SJCRH30 (cell line): ENCODE measurements at places on chromosomes 3 and 15. TPM values are rescaled to one million over a fixed set of nuclear protein-coding genes. Genes with fewer than 3 reads are reported as not detected.

GRCh38 chr3:168752339-168752738, 656.6 kb upstream of the GOLIM4 start:
- H3K4me1 ChIP-seq = no peaks in the 10 kb centered on the region
- no peak overlapping the region for H3K27ac ChIP-seq
- DNase-seq = no peak
- H3K27me3 ChIP-seq = no peaks in the 10 kb centered on the region
- no peak overlapping the region for H3K4me3 ChIP-seq

- no peak for DNase-seq
- H3K4me3 ChIP-seq = no peak overlapping the region
- no peak overlapping the region for H3K27ac ChIP-seq
Measured at GRCh38 chr3:64578797-64579196, 109.0 kb downstream of the ADAMTS9 start.

GRCh38 chr3:13125092-13126015, 52.1 kb upstream of the IQSEC1 start:
- no peak overlapping the region for H3K27ac ChIP-seq
- DNase-seq = no peak
- peaks cover 11% of the 10 kb centered on the region for H3K27me3 ChIP-seq
- H3K4me1 ChIP-seq = no peaks in the 10 kb centered on the region
- H3K36me3 ChIP-seq = no peaks in the 10 kb centered on the region

DNA sequence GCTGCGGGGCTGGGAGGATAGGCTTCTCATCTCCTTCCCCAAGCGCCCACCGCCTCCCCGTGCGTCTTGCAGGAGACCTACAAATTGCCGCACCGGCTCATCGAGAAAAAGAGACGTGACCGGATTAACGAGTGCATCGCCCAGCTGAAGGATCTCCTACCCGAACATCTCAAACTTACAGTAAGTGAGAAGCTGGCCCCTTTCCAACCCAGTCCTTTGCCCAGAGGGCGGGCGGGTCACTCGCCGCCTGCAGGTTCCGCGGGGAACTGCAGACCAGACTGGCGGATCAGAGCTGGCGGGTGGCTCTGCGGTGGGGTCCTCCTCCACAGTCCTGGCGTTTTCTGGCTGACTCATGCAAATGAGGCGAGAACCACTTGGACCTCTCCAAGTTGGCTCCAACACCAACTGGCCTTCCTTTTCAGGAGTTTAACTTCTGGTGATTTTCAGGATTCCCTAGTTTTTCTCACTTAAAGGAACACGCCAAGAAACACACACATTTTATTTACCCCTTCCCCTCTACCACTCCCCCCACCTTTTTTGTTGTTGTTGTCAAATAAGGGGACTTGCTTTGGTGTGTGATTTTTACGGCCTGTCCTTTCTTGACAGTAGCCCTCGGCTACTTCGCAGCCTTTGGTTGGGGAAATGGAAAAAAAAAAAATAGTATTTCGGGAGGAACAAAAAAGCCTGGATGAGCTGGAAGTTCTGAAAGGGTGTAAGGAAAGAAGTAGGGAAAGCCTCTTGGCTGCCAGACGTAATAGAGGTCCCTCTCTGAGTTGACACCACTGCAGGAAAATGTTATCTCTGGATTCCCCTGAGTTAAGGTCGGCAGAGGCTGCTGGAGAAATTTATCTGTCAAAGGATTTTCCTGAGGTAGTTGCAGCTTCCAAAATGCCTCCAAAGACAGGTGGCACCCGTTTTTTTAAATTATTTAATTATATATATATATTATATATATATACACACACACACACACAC, 1.3 kb downstream of the BHLHE40 start:
- peak; percentile 85 for DNase-seq
- H3K4me1 ChIP-seq = peaks cover 27% of the 10 kb centered on the region
- peak overlapping the region; percentile 67 for H3K4me3 ChIP-seq
- H3K27me3 ChIP-seq = no peaks in the 10 kb centered on the region
- peak overlapping the region; percentile 24; the same call in 1 of the 2 replicates for H3K27ac ChIP-seq

DNA sequence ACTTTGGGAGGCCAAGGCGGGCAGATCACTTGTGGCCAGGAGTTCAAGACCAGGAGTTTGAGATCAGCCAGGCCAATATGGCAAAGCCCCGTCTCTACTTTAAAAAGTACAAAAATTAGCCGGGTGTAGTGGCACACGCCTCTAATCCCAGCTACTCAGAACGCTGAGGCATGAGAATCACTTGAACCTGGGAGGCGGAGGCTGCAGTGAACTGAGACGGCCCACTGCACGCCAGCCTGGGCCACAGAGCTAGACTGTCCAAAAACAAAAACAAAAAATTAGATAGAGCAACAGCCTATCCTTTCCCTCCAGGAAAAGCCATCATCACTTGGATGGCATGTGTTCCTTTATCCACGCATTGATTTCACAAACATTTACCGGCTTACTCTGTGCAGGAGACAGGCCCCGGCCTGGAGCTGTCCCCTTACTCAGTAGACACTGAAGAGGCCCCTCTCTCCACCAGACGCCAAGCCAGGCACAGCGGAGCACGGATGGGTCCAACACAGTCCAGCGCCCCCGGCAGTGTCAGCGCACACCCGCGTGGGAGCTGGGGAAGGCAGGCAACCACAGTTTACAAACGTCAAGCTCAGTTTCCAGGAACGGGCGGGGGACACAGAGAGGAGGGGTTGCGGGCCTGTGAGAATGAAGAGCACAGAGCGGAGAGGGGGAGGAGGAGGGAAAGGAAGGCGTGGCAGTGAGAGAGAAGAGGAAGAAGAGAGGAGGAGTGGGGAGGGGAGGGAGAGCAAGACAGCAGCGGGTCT, 3.1 kb downstream of the GP5 start:
- no peak overlapping the region for H3K4me3 ChIP-seq
- H3K27ac ChIP-seq = no peak overlapping the region
- DNase-seq = no peak
- H3K27me3 ChIP-seq = no peaks in the 10 kb centered on the region
- H3K4me1 ChIP-seq = no peaks in the 10 kb centered on the region

DNA sequence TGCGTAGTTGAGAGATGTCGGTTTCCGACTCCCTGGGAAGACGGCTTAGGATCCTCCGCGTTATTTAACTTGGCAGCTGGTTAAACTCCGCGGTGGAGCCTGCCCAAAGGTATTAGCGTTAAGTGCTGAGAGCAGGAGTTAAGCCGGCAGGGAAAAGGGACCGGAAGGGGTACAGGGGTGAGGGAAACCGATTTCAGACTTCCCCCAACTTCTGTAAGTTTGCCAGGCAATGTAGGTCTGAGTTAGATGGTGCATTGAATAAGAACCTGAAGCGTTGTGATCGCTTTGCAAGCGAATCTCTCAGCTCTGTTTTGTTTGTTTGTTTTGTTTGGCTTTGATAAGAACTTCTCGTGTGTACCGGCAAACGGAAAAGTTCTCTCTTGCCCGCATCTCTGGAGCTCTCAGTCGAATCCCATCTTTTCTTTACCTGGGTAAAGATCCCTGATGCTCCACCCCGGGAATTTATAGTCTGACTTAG, 6.0 kb upstream of the FEZF2 start:
- H3K27me3 ChIP-seq = no peaks in the 10 kb centered on the region
- no peaks in the 10 kb centered on the region for H3K4me1 ChIP-seq
- H3K4me3 ChIP-seq = no peak overlapping the region

- peaks cover 11% of the 10 kb centered on the region for H3K4me1 ChIP-seq
- no peaks in the 10 kb centered on the region for H3K36me3 ChIP-seq
- no peak overlapping the region for H3K27ac ChIP-seq
- no peak for DNase-seq
Measured at GRCh38 chr15:31782016-31782783, 248.1 kb upstream of the CHRNA7 start.

GRCh38 chr3:33658039-33658438, 60.0 kb downstream of the CLASP2 start:
- peaks cover 17% of the 10 kb centered on the region for H3K4me1 ChIP-seq
- no peaks in the 10 kb centered on the region for H3K36me3 ChIP-seq
- H3K4me3 ChIP-seq = no peak overlapping the region
- no peak for DNase-seq
- H3K27me3 ChIP-seq = no peaks in the 10 kb centered on the region
- no peak overlapping the region for H3K27ac ChIP-seq

DNA sequence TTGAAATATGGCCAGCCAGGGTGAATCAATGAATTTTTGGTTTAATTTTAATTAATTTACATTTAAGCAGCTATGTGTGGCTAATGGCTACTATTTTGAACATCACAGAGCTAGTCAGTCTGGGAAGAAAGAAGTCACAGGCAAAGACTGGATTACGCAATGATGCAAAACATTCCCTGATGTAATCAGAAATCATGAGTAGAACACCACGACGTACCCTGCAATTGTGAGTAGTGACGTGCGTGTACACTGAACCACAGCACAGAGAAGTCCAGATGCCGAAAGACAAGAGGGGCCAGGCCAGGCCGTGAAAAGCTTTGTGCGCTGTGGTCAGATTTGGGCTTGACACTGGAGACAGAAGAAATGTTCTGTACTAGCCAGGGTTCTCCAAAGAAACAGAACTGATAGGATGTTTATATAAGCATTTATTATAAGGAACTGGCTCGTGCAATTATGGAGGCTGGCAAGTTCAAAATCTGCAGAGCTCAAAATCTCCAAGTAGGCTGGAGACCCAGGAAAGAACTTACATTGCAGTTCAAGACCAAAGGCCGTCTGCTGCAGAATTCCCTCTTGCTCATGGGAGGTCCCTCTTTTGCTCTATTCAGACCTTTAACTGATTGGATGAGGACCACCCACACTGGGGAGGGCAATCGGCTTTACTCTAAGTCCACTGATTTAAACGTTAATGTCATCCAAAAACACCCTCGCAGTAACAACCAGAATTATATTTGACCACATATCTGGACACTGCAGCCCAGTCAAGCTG, 44.6 kb downstream of the SH3BP5 start:
- H3K4me1 ChIP-seq = peaks cover 20% of the 10 kb centered on the region
- no peaks in the 10 kb centered on the region for H3K27me3 ChIP-seq
- no peak overlapping the region for H3K27ac ChIP-seq
- DNase-seq = peak; percentile 40
- H3K4me3 ChIP-seq = no peak overlapping the region

DNA sequence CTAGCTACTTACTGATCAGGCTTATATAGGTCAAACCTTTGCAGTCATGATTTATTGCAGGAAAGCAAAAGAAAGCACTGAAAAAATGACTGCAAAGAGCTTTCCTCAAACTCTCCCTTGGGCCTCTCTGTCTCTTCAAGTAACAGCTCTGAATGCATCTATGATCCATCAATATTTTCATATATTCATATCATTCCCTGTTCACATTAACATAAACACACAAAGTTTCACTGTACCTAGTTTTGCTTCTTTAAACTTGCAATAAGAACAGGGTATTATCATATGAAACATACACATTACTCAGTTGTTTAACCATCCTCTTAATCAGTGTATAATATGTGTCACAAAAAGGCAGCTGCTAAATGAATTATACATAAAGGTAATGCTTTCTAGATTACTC, 107.9 kb upstream of the ARL6 start:
- no peaks in the 10 kb centered on the region for H3K4me1 ChIP-seq
- no peak for DNase-seq
- H3K4me3 ChIP-seq = no peak overlapping the region
- no peaks in the 10 kb centered on the region for H3K36me3 ChIP-seq
- H3K27me3 ChIP-seq = no peaks in the 10 kb centered on the region

Gene PCSK6
- total RNA-seq = 0.13 and 0.36 TPM in 2 replicates

Gene ISLR2
- total RNA-seq = 0.30 TPM in 1 of 2 replicates, not detected in the other

Gene TRIM71
- 0.05 TPM in 1 of 2 replicates, not detected in the other for total RNA-seq

Gene RTP3
- total RNA-seq = not detected in 2 replicates

Gene TMEM158
- total RNA-seq = 0.26 and 0.63 TPM in 2 replicates

Gene MOBP
- 0.04 TPM in 1 of 2 replicates, not detected in the other for total RNA-seq

Gene ZNF35
- 17.0 and 18.7 TPM in 2 replicates for total RNA-seq

Gene COMMD4
- 59.2 and 59.9 TPM in 2 replicates for total RNA-seq

Gene RGMA
- total RNA-seq = 52.5 and 52.7 TPM in 2 replicates
